COR-L47 (cell line): ENCODE measurements at places on chromosomes 7 and 10.

GRCh38 chr7:143394068-143394467 is 12.9 kb downstream of the ZYX start:
- DNase-seq, result no peak

DNA sequence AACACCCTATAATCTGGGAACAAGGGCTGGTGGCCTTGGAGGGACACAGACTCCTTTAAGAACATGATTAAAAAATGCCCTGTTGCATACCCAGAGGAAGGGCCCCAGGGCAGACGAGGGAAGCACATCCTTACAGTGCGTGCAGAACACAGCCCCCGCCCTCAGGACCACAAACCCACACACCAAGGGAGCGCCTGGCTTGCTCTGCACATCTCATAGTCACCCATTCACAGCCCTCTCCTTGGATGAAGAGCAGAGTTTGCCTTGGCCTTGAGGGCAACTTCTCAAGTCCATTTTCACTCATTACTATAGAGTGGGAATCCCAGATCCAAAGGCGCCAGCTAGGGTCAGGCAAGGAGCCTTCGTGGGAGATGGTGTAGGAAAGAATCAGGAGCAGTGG is 6.3 kb upstream of the VSIR start:
- no peak for DNase-seq

DNA sequence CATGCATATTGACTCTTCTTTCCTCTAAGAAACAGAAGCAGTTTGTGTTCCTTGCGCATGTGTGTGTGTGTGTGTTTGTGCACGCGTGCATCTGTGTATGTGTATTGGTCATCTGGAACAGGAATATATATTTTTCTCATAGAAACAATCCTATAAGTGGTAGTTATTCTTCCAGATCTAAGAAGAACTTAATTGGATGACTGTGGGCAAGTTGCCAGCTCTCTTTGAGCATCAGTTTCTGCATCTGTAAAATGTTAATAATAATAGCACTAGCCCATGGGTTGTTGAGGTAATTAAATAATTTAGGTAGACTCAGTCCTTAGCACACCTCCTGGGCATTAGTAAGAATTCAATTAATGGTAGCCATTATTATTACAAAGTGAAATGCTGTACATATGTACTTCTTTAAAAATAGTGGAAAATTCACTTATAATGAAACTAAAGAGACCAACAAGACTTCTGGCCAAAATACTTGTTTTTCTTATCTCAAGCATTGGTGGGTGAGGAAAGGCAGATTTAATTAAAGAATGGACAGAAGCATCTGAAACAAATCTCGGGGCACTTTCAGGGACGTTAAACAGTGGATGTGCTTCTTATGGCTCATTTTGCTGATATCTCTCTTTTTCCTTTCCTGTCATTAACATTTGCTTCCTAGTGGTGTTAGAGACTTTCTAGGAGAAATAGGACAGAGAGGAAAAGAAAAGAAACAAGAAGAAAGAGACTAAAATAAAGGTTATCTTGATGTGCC is 124.9 kb upstream of the HABP2 start:
- DNase-seq, result no peak

DNA sequence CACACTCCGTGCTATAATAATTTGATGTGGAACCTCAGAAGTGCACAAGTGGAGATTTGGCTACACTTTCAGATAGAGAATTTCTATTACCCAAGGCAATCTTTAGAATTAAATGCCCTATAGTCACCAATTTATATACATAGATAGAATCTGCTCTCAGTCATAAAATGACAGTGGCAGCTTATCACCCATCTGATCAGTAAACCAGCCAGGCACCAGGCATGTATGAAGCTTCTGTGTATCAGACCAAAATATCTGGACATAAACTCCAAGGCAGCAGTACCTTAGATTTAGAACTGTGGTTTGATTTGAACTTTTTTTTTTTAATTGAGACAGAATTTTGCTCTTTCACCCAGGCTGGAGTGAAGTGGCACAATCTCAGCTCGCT is 180.9 kb downstream of the IPMK start:
- no peak for DNase-seq

GRCh38 chr10:106571192-106571946 is 593.1 kb downstream of the SORCS1 start:
- no peak for DNase-seq

DNA sequence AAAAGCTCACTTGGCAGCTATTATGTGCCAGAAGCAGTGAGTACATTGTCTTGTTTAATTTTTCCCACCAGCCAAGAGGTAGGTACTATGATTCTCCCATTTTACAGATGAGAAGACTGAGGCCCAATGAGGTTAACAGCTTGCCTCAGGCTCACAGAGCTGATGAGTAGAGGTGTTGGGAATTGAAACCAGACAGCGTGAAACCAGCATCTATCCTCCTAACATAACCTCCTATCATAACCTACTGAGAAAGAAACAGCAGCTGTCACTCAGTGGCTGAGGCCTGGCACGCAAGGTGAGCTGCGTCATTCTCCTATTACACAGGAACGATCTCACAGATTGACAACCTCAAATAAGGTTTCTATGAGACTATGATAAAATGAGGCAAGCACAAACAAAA is 6.2 kb downstream of the PYROXD2 start:
- no peak for DNase-seq

DNA sequence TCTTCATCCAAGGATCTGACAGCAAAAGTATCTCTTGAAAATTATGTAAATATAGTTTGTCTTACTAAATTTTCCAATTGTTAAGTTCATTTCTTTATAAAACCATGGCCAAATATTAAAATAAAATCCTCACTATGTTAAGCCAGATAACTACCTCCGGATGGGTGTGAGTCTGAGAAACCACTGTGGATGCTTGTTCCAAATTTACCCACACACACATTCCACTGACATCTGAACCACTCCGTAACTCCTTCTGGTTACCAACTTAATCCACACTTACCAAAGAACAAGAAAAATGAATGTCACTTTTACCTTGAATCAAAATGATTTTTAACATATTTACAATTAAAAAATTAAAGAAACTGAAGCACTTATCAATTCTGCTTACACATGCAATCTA is 19.7 kb downstream of the CYTH3 start:
- DNase-seq, result no peak

DNA sequence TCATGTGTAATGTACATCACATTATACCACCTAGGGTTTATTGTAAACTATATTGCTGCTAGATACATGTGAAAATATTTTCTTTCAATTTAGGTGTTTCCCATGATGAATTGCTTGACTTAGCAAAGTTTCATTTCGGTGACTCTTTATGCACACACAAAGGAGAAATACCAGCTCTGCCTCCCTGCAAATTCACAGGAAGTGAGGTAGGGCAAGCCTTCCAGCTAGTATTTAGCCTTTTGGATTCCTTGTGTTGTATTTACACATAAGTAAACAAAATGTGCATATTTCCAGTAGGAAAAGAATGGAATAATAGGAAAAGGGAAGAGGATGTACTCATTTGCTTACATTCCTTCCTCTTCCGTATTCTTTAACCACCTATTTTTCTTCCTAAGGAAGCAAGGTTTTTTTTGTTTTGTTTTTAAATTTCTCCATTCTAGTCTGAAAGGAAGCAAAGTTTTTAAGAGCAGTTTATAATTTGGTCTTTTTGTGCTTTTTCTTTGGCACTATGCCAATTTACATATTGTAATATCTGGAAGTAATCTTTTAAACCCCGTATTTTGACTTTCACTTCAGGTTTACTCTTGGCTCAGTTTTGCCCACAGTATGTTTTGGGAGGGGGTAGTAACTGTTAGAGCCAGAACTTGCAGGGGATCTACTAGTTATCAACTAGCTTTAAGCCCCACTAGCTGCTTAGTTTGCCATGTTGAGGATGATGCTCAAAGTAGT is 10.4 kb downstream of the PMPCB start:
- no peak for DNase-seq

GRCh38 chr10:32348297-32349198 is 1.6 kb upstream of the EPC1 start:
- DNase-seq, result no peak

DNA sequence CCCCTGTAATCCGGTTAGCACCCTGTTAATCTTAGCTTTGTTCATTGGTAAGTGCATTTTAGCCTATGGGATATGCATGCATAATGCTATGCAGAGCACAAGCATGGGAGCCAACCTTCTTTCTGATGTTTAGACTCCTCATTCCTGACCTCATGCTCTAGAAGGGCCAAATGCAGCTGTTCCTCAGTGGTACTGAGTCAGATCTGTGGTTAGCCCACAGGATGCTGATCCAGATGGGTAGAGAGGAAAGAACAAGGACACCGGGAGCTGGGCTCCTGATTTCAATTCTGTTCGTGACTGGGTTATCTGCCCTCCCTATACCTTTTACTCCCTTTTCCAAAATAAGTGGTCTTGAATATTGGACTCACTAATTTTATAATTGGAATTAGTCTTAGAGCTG is 31.7 kb upstream of the C10orf90 start:
- DNase-seq, result no peak

- no peak for DNase-seq
Observed at GRCh38 chr7:151484971-151485707, 34.6 kb downstream of the RHEB start.

GRCh38 chr10:132516771-132517725 is 20.5 kb upstream of the INPP5A start:
- no peak for DNase-seq

DNA sequence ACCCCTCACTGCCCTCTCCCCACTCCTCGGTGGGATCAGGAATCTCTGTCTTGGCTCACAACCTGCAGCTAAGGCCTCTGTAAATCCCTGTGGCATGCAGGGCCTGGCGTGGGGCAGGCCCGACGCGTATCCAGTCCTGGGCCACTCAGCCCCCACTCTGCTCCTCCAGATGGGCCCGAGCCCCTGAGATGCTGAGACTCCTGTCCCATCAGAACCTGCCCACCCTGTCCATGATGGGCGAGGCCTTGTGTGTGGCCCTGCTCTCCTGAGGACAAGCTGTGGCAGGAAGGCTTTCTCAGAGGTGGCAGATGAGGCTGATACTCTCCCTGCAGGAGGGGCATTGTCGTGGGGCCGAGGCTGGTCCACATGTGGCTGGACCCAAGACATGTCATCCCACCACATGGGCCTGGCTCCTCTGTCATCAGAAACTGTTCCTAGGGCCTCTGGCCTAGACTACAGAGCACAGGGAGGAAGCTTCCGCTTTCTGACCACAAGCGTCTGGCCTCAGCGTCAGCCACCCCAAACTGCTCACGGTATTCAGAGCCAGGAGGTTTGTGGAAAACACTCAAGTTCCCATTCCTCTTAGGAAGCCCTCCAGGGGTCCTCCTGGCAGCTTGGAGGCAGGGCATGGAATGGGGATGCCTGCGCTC is 6.0 kb downstream of the ALOX5 start:
- DNase-seq, result no peak

DNA sequence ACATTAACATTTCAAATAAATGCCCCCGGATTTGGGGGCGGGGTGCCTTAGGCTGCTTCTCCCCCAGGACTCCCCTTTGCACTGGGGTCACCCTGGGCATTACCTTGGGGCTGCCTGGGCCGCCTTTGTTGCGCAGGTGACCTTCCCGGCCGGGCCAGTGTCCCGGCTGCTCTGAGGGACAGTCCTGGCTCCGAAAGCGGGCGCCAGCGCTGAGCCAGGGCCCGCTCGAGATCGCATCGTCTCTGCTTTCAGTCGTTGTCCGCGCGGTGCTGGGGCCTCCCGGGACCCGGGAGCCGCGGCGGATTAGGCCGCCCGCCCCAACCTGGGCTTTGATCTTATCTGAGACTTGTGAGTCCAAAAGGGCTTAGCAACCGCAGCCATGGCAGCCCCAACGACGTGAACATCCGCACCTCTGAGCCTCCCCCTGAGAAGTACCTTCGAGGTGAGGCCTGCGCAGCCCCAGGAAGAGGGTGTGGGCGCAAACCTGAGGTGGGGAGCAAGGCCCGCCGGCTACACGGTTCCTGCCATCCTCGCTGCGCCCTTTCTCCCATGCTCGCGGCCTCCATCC is 14.8 kb upstream of the WAPL start:
- DNase-seq, result no peak

- peak; percentile 27 for DNase-seq
Observed at GRCh38 chr7:124399941-124400340, 365.7 kb downstream of the GPR37 start.

DNA sequence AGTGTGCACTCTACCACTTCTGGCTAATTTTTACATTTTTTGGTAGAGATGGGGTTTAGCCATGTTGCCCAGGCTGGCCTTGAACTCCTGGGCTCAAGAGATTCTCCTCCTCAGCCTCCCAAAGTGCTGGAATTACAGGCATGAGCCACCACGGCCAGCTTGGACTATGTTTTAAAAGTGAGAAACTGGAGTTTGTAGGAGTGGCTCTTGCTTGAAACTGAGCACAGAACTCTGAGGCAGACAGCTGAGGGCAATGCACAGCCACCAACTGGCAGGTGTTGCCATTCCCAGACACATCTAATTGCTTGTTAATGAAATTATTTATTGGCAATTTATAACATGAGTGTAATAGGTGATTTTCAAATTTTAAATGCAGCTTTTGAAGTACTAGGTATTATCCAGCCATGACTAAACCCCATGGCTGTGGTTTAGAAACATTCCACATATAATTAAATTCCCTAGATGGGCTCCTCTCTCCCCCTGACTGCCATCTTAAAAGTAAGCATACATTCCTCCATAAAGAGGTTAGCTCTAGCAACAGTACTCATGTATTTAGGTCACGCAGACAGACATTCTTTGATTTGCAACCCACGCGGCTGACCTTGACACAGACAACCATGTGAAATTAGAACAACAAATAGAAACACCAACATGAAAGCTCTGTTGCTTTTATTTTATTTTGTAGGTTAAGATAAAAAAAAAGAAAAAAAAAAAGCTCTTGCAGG is 19.8 kb downstream of the PANK1 start:
- no peak for DNase-seq

DNA sequence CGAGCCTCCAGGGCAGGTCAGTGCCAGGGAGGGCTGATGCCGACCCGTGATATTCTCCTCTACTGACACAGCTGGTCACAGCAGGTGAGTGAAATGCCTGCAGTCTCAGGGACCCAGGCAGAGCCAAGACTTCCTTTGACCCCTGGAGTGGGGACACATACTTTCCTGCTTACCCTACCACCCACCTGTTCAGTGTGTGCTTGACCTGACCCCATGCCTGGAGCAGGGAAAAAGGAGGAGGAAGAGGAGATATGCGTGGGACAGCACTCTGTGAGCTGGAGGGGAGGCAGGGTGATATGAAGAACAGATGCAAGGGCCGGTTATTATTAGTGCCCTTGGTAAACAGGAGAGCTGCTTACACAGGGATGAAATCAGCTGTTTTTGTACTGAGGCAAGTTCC is 40.8 kb upstream of the WIPF3 start:
- no peak for DNase-seq
